ENCODE measurements at places on chromosomes 13 and 19.
A peak's percentile ranks its signal among the peaks of the same experiment; 100 is the strongest.

DNA sequence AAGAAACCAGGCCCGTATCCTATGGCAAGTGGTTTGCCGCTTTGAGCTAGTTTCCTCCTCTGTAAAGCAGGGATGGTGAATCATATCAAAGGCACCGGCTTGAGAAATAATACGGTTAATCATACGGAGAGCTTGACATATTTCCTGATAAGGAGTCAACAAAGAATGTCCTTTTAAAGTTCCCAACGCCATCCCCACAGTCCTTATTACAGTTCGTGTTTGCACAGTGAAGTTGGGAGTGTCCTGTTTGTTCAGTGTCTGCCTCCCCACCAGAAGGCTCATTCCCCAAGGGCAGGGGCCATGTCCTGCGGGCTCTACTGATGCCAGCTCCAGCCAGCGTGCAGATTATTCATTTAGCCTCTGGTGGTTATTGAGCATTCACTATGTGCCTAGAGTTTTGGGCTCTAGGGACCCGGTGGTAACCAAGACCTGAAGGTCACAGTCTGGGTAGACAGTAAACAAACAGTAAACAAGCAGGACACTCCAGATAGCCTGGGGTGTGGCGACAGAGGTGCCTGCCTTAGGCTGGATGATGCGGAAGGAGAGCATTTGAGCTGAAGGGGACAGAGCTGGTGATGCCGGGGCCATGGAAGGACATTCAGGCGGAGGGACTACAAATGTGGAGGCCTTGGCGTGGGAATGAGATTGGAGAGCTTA lies 6.3 kb downstream of the GRAMD1A start:
- no peak for DNase-seq

GRCh38 chr13:80105350-80105749 lies 235.6 kb downstream of the SPRY2 start:
- DNase-seq, result no peak

- DNase-seq, result no peak
These were observed 8.9 kb upstream of the FARP1 start for GRCh38 chr13:98133946-98134345.

- DNase-seq, result no peak
These were observed 4.9 kb upstream of the MEDAG start for GRCh38 chr13:30900952-30901749.

- DNase-seq, result no peak
These were observed 69.9 kb downstream of the SLAIN1 start for GRCh38 chr13:77767413-77767812.

DNA sequence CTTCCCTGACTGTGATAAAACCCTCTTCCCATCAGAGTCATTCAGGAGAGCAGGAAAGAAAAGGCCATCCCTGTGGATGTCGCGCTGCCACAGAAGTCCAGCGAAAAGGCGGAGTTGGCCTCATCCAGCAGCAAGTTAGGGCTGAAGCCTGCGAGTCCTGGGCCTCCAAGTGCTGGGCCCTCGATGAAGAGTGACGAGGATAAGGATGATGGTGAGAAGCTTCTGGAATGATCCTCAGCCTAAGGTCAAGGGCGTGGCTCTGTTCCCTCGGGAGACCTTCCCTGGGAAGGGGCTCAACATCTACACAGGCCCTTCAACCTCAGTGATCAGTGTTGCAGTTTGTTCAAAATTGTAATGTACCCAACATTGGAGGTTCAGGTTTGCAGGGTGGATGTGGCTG lies 22.3 kb downstream of the TEX29 start:
- no peak for DNase-seq

- DNase-seq, result no peak
These were observed 144.5 kb upstream of the FNDC3A start for GRCh38 chr13:48831248-48831647.

- no peak for DNase-seq
These were observed 22.6 kb downstream of the TMPRSS9 start for GRCh38 chr19:2382530-2383222.

DNA sequence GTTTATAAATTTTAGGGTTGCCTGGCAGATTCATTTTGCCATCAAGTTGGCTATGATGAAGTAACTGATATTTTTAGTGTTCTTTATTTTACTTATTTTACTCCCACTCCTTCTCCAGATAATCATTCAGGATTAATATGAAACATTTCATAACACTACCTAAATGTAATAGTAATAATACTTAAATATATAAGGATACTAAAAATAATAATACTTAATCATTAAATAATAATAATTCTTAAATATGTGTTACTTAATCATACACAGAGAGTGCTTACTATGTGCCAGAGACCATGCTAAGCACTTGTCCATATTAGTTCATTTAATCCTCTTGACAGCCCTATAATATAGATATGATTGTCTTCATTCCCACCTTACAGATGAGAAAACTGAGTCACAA lies 23.0 kb upstream of the OXGR1 start:
- DNase-seq, result no peak

DNA sequence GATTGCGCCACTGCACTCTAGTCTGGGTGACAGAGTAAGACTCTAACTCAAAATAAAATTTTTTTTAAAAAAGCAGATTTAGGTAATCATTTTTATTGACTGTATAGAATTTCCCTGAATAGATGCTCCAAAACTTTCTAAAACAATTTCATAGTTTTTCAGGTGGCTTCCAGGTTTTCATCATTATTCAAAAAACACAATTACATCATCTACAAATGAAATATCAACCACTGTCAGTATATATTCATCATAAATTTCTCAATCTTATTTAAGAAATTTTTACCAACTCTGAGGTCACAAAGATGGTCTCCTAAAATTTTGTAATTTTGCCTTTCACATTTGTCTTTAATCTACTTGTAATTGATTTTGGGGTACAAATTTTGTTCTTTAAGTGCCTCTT lies 48.1 kb downstream of the ZC3H13 start:
- DNase-seq, result no peak

GRCh38 chr19:246551-246950 lies 44.7 kb downstream of the PLPP2 start:
- DNase-seq, result no peak

DNA sequence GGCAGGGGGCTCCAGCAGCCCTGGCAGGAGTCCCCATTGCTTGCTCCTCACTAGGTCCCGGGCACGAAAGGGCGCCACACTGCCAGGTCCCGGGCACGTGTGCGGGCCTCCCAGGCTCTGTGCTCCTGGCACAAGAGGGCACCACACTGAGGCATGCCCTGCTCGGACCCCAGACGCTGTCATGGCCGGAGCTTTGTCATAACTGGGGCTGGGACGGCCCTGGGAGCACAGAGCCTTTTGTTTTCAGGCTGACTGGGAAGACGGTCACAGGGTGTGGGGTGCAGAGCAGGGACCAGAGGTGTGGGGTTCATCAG lies 7.4 kb downstream of the BSG start:
- DNase-seq, result no peak

GRCh38 chr13:30216111-30216510 lies 91.2 kb downstream of the KATNAL1 start:
- no peak for DNase-seq

DNA sequence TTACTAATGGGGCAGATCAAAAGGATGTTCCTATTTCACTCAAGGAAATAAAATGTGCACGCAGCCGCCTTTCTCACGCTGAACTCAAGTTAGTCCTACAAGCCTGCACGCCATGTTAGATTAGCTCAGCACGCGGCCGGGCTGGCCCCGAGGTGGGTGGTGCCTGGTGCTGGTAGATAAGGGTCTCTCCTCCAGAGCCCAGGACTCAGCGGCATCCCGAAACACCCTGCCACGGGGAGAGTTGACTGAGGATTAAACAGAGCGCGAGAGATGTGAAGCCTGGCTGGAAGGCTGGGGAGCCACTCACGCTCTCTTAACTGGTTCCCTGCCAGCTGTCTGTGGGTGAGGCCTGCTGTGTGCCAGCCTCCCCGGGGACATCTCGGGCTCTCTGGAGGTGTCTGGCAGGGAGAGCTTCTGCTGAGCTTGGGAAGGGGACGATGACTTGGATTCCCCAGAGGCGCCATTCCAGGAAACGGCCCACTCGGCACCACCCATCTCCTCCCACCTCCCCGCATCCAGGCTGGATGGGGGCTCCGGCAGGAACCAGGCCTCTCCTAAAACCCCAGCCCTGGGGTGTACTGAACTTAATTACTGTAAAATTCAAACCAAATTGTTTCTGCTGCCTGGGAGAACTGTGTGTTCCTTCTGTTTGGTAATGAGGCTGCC lies 122.2 kb downstream of the KDM4B start:
- DNase-seq, result no peak

- no peak for DNase-seq
These were observed 2.5 kb downstream of the PRTN3 start for GRCh38 chr19:843180-843835.

DNA sequence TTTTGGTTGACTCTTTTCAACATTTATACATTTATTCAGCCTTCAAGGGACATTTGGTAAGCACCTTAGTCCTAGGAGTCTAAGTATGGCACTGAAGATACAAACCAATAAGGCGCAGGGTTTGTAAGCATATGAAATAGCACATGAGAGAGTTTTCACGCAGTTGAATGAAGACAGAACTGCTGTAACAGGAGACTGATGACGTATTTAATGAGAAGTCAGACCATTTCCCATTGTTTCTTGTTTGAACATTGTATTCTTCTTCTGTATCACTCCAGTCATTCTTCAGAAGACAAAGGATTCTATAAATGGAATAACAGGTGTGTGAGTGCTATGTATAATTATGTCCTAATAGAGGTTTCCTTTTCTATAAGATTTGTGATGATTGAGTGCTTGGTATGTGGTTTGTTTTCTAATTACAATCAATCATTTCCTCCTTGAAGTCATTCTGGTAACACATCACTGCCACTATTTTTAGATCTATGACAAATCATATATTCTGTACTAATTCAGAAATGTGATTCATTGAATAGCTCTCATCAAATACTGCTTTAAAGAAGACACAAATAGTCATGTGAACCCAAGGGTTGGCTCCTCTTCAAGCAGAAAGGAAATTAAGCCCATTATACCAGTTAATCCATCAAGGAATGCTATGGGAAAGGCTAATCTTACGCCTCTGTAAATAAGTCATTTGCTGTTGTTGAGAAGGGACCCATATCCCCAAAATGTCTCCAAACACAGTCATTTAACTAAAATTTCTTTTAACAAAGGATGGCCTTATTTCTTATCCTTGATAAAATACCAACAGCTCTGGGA lies 222.8 kb upstream of the NBEA start:
- no peak for DNase-seq

DNA sequence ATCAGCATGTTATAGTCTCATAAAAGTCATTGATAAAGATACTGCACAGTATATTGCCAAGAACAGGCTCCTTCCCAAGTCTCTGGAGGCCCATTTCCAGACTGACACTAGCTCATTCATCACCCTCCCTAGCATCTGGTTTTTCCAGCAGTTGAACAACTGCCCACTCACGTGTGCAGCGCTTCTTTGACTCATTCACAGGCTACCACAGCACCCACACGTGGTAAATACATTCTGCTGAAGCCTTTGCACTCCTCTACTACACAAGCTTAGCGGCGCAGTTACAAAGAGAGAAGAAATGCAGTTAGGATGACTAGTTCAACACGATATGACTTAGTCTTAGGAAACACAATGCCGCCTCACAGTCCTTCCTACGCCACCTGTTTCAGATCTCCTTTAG lies 87.7 kb downstream of the DOCK9 start:
- peak; percentile 9 for DNase-seq

- DNase-seq, result peak; percentile 77
These were observed 4.1 kb upstream of the EML2 start for GRCh38 chr19:45643024-45643926.

GRCh38 chr19:49362929-49363267 lies 682 bp upstream of the TEAD2 start:
- no peak for DNase-seq

DNA sequence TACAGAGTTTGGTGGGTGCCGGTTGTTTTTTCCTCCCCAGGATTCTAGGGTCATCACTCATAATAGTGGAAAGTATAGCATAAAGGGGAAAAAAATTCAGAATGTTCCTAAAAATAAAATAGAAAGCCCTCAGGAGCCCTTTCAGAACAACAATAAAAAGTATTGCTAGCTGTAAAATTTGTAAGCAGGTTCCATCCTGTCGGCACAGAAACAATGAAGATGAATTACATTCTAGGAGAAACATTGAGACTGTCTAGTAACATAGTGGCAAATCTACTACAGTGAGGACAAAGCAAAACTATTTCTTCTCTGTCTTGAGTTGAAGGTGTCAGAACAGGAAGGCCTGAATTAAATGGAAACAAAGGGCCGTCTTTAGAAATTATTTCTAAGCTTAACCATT lies 870.7 kb downstream of the PCDH9 start:
- DNase-seq, result no peak

DNA sequence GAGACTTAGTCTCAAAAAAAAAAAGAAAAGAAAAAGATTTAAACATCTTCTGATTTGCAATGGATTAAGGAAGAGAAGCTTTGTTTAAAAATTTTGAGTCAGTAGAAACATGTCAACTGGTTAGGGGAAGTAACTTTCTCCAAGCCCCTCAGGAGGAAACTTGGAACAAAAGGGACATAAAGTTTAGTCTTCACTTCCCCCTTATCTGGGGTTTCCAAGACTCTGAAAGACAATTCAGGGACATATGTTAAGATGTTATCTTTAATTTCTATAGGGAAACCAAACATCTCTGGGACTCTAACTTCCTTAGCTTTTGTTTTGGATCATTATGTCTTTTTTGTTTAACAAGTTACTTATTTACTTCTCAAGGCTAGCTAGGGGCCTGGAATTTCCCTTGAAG lies 20.1 kb upstream of the MRI1 start:
- no peak for DNase-seq

DNA sequence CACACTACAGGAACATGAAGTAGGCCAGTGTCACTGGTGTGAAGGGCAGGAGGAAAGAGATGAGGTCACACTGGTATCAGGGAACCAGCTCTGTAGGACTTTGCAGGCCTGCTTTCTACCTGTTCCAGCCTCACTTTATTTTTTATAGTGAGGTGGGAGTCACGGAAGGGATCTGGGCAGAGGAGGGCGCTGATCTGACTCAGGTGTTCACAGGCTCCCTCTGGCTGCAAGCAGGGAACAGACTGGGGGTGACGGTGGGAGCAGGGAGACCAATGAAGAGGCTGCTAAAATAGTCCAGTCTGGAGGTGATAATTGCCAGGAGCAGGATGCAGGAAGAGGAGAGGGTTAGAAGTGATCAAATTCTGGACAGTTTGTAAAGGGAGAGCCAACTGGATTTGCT lies 2.8 kb downstream of the THAP8 start:
- DNase-seq, result no peak

DNA sequence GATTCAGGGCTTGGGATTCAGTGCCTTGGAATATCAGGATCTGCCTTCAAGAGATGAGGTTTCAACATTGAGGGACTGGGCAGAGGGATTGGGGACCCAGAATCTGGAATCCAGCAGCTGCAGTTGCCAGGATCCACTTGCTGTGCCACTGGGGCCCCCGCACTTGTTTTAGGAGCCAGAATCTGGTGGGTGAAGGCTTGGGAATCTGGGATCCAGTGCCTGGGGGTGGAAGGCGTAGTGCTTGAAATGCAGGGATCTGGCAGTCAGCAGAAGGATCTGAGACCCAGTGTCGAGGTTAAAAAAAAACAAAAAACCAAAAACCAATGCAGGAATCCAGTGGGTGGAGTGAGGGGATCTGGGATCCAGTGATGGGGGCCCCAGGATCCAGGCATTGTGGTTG lies 7.3 kb upstream of the SLC25A41 start:
- DNase-seq, result no peak
